ENCODE measurements at places on chromosomes 13 and 19.

- DNase-seq: no peak
These were observed 2.5 kb downstream of the HDGFL2 start for GRCh38 chr19:4474514-4475022.

DNA sequence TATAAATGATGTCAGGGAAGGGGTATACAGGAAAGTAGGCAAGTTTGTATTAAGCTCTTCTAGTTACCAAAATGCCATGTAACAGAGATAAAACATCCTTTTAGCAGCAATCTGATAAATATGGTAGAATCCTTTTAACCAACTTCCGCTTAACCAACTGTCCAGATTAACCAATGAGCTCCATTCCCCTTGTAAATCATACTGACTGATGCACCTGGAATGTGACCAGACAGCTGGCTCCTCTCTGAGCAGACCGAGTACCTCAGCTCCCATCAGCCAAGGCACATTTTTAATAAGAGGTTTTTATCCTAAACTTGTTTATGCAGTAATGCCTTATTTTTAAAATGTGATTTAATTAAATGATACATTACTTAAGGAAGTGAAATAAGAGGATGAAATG lies 66.4 kb downstream of the KLF12 start:
- DNase-seq: no peak

- DNase-seq: no peak
These were observed 46.4 kb downstream of the KPNA3 start for GRCh38 chr13:49746111-49746510.

- DNase-seq: no peak
These were observed at the start of gene CEACAM6 for GRCh38 chr19:41755328-41755913. Gene CEACAM6, plus strand, starts transcription at chr19:41755530. Its CDS starts 109 bp downstream, at chr19:41755639.

- DNase-seq: no peak
These were observed 32.2 kb upstream of the ARGLU1 start for GRCh38 chr13:106599875-106600797.

DNA sequence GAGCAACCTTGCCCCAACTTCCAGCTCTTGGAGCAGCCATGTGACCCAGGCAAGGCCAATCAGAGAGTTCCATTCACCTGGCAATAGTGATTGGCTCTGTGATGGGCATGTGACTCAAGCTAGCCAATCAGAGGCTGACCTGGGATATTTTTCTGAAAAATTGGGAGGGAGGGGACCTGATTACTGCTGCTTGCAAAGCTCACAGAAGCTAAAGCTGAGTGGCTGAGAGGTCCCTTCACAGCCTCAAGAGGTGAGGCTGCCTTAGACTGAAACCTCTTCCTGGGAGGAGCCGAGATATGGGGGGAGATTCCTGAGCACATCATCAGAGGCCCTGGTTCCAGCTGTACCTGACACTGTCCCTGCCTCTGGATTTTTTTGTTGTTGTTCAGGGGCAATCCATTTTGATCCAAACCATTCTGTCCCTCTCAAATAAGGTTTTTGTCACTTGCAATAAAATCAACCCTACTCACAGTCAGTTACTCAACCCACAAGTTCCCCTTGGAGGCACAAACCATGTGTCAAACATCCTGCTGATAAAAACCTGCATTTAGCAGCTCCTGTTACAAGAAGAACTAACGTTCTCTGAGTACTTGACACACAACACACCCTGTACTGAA lies 4.8 kb downstream of the CIB3 start:
- no peak for DNase-seq

GRCh38 chr13:61761690-61762089 lies 346.0 kb upstream of the PCDH20 start:
- no peak for DNase-seq

DNA sequence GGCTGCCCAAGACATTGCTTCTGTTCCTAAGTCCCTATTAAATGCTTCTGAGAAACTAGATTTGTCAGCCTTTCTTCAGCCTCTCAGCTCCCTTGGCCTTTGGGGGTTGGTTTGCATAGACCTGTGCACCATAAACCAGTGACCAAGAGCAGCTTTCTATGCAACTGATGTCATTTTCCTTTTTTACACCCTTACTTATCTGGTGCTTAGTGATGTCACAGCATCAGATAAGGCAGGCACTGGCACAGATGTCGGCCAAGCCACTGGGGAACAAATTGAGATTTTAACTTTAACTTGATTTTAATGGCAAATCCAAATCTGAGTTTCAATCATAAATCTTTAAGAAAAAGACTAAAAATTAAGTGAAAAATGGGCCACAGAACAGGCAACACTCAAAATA lies 59.8 kb downstream of the RUBCNL start:
- DNase-seq: no peak

- peak; percentile 26 for DNase-seq
These were observed 75.2 kb upstream of the C13orf46 start for GRCh38 chr13:114049026-114049425.

DNA sequence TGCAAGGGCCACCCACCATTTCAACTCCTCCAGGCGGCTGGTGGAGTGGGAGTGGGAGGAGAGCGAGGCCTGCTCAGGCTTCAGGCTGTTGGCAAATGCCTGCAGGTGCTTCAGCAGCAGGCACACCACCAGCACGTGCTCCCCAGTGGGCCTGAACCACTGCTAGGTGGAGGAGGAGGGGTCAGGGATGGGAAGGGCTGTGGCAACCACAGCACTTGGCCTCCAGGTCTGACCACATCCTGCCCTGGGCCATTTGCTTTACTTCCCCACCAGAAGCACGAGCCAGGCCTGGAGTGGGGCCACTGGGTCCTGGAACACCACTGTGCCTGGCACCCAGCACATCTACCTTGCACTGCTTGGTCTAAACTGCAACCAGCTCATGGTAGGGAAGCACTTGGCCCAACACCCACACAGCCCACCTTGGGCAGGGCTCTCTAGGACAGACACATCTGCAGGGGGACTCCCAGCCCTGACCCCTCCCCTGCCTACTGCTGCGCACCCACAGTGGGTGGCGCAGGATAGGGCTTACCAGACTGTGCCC lies 26.2 kb downstream of the TUBA3C start:
- DNase-seq: no peak

DNA sequence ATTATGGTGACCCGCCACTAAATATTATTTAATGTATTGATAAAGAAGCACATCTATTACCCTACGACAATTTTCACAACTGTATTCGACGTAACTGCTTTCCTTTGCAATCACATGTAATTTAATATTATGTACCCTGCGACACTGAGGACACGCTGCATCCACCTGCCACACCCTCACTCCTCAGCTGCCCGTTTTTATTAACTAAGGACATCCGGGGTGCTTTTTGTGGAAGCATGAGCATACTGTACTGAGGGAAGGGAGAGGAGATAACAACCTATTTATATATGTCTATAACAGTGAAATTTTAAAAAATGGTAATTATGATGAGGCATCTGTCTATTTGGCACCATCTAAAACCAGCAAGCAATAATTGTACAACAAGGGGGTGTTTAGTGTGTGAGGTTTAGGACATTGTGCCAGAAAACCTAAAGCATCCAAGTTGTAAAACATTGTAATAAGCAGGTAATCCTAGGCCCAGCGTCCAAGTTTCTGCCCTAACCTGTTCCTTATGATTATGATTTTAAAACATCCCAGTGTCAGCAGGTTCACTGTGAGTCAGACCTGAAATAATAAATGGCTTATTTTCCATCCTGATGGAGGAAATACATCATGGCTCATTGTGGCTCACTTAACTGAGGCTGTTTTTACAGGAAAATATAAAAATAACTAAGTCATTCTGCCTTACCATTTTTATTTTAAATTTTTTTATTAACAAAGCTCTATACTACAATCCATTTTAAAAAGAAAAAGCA lies 56.3 kb downstream of the FOXO1 start:
- no peak for DNase-seq

DNA sequence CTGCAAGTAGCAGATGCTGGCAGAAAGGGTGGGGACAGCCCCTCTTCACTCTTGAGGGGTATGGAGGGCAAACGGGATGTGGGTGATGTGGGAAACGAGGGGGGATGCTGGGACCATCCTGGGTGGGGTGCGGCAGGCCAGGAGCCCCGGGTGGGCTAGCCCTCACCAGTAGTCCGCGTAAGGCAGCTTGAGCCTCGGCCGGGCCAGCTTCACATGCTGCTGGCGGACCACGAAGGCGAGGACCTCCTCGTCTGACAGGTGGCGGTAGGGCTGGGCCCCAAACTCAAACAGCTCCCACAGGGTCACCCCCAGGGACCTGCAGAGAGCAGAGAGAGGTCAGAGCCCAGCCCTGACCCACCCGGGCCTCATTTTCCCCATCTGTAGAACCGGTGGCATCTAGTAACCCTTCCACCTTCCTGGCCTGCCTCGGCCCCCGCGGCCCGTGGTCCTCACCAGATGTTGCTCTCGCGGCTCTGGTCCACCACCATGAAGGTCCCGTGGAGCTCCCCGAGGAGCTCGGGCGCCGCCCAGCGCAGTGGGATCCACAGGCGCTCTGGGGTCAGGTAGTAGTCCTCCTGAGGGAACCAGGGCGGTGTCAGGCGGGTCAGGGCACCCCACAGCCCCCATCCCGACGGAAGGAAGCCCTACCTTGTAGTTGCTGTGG lies 10.7 kb downstream of the LMTK3 start:
- DNase-seq: no peak

GRCh38 chr13:76846363-76846762 lies 39.8 kb downstream of the KCTD12 start:
- no peak for DNase-seq

GRCh38 chr13:50721672-50721992 lies 121.9 kb downstream of the DLEU7 start:
- no peak for DNase-seq

- no peak for DNase-seq
These were observed 12.5 kb downstream of the APBA3 start for GRCh38 chr19:3748965-3749364.

DNA sequence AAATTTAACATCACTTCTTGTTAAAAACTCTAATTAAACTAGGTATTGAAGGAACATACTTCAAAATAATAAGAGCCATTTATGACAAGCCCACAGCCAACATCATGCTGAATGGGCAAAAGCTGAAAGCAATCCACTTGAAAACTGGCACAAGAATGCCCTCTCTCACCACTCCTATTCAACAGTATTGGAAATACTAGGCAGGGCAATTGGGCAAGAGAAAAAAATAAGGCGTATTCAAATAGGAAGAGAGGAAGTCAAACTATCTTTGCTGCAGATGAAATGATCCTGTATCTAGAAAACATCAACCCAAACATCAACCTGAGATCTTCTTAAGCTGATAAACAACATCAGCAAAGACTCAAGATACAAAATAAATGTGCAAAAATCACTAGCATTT lies 15.6 kb upstream of the LILRB1 start:
- no peak for DNase-seq

GRCh38 chr19:11261971-11262839 lies at the start of gene DOCK6:
Gene DOCK6, minus strand, starts transcription at chr19:11262524. Its CDS starts 84 bp downstream, at chr19:11262440.
- DNase-seq: no peak

- DNase-seq: no peak
These were observed 13.9 kb downstream of the CAPN12 start for GRCh38 chr19:38730470-38730730.

GRCh38 chr13:89687066-89687465 lies 1660.4 kb upstream of the MIR17HG start:
- DNase-seq: no peak

- DNase-seq: no peak
These were observed 801.2 kb upstream of the SLITRK1 start for GRCh38 chr13:84683448-84683847.

- DNase-seq: no peak
These were observed 19.7 kb upstream of the GTF3A start for GRCh38 chr13:27404680-27405079.

DNA sequence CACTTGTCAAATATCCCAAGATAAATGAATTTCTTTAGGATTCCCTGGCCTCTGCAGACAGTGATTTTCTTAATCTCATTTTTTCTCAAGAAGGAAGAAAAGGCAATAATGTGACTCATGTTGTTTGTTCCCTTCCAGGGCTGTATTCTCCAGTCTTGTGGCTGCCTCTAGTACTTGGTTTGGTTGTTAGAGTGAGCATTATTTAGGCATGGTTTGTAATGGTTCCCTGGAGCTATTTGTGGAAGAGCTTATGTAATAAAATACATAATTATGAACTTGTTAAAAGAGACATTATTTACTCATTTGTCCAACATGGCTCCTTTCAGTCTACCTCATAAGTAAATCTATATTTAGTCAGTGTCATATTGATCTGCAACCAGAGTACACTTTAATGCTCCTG lies 270.4 kb downstream of the DCT start:
- no peak for DNase-seq

- DNase-seq: no peak
These were observed 31.3 kb upstream of the ZMYM2 start for GRCh38 chr13:19927117-19927748.

DNA sequence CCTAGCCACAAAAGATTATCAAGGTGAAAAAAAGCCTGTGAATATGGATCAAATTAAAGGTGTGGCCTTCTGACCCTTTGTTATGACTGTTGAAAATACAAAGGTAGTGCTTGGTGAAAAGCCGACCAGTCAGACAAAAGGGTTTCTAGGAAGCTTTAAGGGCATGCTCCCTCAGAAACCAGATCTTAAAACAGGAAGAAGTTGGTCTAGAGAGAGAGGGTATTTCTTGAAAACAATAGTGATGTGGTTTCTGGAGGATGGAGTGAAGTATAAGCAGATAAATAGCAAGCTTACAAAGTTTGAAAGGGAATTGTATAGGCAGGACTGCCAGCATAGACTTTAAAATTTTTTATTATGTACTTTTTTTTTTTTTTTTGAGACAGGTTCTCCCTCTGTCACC lies 5.0 kb upstream of the EID2 start:
- no peak for DNase-seq
